ENCODE measurements at places on chromosomes 5 and 9.

- ATAC-seq: no peak
These were observed 134.8 kb downstream of the PCSK5 start for GRCh38 chr9:76025286-76025685.

DNA sequence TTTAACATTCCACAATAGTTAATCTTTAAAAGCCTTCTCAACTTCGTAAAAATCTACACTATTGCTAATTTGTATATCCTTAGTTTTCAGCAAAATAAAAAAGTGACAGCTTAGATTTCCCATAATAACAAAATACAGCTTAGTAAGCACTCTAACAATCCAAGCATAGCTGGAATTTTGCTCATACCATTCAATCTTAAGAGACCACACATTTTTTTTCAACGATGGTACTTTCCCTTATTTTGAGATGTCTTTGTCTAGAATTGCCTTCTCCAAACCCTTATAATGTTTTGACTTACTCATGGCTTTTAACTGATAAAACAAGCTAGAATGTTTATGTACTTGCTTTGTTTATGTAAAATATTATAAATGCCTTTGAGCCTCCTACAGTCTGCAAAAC is 65.6 kb downstream of the HOMER1 start:
- ATAC-seq: no peak

- ATAC-seq: no peak
These were observed 457.9 kb downstream of the ZSWIM6 start for GRCh38 chr5:61790007-61790406.

DNA sequence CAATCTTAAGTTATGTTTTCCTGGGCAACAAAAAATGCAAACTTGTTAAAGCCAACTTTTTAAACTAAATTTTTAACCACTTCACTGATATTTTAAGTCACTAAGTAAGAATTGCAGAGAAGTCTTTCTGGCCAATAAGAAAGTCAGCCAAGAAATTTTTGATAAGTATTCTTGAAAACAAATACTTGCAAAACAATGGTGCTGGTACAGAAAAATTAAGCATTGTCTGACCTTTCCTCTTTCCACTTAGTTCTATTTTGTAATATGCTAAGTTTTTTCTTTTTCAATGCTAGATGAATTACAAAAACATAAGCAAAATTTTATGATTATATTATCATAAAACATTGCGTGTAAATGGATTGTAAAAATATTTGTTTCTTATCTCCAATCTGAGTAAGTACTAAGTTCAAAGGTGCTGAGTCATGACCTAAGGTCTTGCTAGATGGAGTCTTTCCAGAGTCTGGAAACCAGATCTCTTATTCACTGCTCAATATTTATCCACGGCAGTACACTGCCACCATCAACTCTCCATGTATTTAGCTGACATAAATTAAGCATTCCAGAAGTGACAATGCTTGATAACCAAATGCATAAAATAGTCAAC is 139.7 kb downstream of the MEF2C start:
- no peak for ATAC-seq

GRCh38 chr5:72390836-72391235 is 70.7 kb downstream of the PTCD2 start:
- no peak for ATAC-seq

GRCh38 chr9:133485531-133486260 is 6.8 kb upstream of the SLC2A6 start:
- ATAC-seq: peak; percentile 7

- no peak for ATAC-seq
These were observed 935.2 kb upstream of the TYRP1 start for GRCh38 chr9:11758016-11758415.

GRCh38 chr5:177311392-177311722 is 341 bp downstream of the MXD3 start:
- no peak for ATAC-seq

- ATAC-seq: no peak
These were observed 57.5 kb downstream of the TAF11L14 start for GRCh38 chr5:17691762-17692161.

- peak; percentile 83 for ATAC-seq
These were observed 16.0 kb upstream of the ZBTB43 start for GRCh38 chr9:126788634-126789349.

DNA sequence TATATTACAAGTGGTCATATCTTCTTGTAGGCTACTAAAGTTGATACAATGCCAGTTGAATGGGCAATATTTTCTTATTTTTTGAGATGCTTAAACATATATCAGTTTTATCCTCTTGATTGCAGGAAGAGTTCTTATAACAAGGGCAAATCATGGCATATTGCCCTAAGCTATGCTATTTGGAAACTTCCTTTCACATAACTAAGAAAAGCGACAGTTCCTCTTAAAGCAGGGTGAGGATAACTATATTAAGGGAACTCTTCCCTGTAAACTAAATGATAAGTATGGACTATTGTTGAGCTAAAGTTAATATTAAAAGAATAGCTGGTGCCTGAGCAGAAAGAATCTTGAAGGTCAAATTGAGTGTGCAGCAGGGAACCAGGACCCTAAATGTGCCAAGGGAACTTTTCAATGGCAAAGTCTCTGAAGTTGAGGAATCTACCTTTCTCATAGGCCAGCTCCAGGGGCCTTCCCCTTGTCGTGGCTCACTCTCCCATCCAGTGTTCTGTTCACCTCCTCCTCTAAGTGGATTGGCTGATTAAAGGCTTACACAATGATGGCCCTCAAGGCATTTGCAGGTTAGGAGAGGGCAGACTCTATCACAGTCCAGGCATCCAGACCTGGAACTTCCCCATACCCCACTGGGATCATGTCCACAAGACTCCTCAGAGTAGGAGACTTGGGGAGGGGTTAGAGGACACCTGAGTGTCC is 26.8 kb downstream of the FYB1 start:
- no peak for ATAC-seq

GRCh38 chr5:138386290-138386689 is 33.8 kb downstream of the KDM3B start:
- no peak for ATAC-seq

DNA sequence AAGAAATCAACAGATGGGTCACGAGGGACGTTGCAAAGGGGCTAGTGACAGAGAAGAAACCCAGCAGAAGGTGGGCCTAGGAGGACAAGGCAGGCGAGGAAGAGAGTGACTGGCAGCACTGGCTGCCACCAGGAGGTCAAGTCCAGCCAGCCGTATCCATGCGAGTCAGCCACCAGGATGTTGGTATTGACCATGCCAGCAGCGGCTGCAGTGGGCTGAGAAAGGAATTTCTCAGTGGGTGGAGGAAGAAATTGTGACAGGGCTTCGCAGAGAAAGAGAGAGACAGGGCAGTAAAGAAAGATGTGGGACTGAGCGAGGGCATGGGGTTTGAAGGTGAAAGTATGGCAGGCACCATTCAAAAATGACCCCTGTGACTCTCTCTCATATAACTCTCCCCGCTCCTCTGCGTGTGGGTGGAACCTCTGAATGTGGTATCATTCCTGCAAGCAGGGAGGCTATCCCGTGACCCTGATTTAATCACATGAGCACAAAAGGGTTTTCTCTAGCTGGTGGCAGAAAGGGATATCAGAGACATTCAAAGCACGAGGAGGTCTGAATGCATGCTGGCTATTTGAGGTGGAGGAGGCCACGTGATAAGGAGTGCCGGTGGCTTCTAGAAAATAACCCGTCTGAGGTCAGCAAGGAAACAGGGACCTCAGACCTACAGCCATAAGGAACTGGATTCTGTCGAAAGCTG is 45.4 kb upstream of the FBXW11 start:
- ATAC-seq: no peak

DNA sequence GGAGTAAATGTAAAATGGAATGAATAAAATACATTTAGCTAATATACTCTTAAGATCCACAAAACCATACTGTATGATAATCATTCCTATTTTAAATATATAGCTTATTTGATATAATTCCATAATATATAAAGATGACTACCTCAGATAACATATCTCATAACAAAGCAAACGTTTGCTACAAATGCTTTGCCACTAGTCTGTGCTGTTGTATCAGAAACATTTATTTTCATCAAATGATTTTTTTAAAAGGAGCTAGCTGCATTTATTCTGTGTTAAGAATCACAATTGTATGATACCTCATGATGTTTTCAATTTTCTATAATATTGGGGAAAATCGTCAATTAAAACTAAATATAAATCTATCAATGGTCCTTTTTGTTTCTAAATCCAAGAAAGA is 567.2 kb downstream of the PTPRD start:
- ATAC-seq: no peak

DNA sequence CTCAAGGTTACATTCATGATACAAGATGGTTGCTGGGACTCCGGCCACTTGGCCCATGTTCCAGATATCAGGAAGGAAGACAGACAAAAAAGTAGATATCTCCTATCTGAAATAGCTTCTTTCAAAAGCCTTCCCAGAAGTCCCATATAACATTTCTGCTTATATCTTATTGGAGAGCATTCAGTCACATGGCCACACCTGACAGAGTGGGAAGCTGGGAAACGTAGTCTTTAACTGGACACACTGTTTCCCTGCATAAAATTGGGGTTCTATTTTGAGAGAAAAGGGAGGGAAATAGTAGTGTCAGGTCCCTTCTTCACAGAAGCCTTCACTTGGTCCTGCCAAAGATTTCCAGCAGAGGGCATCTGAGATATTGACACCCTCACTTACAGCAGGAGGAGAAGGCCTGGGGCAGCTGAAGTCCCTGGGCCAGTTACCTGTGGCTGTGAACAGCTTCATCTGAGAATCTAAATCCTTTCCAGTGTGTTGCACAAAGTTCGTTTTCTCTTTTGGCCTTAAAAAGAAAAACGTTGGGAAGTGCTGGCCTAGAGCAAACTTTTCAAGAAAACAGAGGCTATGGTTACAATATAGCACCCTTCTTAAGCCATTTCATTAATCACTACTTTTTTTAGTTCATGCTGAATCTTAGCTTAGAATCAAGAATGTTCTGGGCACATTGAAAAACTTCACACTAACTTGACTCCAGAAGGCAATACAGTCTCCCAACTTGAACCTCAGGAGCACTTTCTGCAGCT is 33.5 kb downstream of the SPEF2 start:
- ATAC-seq: peak; percentile 97

DNA sequence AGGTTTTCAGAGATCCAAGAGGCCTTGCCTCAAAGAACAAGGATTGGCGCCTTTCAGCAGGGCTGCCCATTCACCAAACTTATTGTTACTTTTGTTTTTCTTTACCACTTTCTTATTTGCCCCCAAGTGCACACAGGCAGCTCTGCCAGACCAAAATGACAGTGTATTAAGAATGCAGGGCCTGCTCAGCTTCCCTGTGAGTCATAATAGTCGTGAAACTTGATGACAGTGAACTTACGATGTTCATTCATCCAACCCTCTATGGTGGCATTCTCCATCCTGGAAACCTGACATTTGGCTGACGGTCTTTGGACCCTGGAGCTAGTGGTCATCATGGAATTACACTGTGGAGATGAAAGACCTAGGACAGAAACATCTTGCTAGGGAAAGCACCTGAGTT is 44.3 kb downstream of the UBE2QL1 start:
- ATAC-seq: peak; percentile 38

- ATAC-seq: no peak
These were observed 12.8 kb downstream of the AFAP1L1 start for GRCh38 chr5:149284501-149284900.

DNA sequence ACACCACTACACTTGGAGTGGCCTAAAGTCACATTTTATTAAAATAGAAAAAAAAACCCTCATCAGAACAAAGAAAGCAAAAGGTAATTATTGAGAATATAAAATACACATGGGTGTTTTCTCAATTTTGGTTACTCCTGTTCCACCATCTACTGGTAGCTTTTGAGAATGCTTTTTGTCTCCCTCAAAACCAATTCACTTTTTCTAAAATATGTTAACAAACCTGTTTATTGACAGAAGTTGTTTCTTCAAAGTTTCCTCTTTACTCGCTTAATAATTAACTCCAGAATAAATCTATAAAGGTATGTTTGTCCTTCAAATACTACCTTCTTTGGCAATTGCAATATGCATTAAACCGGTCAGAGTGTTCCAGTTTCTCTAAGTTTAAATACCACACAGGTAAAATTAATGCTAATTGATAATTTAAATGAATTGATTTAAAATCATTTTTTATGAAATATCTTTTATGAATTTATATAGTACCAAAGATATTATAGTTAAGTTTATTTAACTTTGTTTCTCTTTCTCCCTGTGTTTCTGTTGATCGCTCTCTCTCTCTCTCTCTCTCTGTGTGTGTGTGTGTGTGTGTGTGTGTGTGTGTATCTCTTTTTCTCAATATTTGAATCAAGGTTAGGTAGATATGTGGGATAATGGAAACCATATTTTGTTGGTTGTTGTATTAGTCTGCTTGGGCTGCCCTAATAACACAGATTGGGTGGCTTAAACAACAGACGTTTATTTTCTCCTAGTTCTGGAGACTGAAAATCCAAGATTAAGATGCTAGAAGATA is 487.4 kb downstream of the PRDM9 start:
- no peak for ATAC-seq

DNA sequence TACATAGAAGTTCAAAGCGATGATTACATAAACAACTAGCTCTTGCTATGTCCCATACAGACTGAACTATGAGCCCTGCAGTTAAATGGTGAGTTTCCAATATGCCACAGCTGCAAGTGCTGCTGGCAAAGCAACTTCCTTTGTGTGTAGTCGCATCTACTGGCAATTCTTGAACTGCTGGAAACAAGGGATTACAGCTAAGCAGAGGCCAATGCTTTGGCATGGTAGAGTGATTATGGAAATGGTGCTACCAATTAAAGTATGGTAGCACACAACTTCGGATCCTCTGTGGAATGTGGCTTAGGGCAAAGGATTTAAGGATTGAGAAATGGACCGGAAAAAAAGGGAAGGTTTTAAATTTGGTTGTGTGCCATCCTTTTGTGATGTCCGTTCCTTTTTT is 856.6 kb downstream of the MAT2B start:
- ATAC-seq: no peak

GRCh38 chr9:26375448-26375847 is 517.2 kb downstream of the CAAP1 start:
- ATAC-seq: no peak
